Glutamatergic neuron (in vitro differentiated cells): ENCODE measurements at places on chromosomes 7 and 10.
A peak's percentile ranks its signal among the peaks of the same experiment; 100 is the strongest.

DNA sequence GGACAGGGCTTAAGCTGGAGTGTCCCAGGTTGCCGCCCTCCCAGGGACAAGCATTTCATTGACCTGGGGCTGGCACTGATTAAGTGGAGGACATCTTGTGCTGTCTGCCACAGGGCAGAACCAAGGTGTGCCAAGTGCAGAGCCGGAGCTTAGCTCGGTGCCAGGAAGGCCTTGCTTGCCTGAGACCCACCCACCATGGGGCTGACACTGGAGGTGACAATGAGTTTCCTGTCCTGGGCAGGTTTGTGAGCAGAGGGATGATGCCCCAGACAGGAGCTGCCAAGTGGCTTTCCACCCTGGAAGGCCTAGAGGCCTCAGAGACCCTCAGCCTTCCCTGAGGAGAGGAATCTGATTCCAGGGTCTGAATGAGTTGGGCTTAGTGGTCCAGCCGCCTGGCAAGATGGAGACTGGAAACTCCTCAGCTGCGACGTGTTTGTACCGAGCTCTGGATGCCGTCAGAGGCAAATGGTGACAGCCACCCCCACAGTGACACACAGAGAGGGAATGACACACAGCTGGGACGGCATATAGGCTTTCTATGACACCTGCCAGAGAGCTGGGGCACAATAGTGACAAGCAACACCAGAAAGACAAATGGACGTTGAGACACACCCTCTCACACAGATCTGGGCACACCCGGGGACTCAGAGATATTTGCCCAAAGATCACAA, 2.6 kb downstream of the ADCYAP1R1 start:
- DNase-seq, result no peak

DNA sequence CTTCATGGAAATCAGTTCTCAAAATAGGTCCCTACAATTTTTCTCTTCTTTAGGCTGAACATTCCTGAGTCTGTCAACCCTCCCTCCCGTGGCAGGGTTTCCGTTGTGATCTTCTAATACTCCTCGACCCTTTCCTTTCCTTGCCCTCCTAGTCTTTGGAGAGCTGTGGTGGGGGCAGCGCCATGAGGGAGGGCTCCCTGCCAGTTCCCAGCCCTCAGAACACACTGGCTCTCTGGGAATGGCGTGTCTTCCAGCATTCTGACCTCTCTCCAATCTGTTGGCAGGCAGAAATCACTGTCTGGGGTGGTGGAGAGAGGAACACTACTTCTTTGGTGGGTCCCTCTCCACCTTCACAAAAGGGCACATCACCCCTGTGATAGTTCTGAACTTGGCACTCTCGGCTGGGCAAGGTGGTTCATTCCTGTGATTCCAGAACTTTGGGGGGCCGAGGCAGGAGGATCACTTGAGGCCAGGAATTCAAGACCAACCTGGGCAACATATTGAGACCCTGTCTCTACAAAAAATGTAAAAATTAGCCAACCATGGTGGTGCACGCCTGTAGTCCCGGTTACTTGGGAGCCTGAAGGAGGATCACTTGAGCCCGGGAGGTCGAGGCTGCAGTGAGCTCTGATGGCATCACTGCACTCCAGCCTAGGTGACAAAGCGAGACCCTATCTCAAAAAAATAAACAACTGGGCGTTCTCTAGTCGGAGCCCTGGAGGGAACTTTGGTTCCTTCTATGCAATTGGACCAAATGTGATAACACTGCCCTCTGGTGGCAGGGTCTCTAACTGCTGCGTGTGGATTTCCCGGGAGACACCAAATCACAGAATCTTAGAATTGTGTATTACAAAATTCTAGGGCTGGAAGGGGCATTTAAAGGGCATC, 13.1 kb upstream of the ARPC1A start:
- peak; percentile 76 for DNase-seq

DNA sequence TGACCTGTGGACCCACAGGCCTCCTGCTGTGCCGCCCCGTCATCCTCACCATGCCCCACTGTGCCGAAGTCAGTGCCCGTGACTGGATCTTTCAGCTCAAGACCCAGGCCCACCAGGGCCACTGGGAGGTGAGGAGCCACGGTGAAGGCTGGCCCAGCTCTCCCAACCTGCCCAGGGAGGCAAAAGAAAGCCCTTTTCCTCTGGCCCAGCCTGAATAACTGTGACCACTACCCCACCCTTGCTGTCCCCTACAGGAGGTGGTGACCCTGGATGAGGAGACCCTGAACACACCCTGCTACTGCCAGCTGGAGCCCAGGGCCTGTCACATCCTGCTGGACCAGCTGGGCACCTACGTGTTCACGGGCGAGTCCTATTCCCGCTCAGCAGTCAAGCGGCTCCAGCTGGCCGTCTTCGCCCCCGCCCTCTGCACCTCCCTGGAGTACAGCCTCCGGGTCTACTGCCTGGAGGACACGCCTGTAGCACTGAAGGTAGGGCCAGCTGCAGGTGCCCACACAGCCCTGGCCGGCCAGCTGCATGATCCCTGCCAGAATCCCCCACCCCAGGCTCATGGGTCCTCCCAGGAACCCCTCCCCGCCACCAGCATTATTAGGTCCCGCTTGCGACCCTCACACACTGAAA, 25.5 kb upstream of the SLC29A3 start:
- no peak for DNase-seq

DNA sequence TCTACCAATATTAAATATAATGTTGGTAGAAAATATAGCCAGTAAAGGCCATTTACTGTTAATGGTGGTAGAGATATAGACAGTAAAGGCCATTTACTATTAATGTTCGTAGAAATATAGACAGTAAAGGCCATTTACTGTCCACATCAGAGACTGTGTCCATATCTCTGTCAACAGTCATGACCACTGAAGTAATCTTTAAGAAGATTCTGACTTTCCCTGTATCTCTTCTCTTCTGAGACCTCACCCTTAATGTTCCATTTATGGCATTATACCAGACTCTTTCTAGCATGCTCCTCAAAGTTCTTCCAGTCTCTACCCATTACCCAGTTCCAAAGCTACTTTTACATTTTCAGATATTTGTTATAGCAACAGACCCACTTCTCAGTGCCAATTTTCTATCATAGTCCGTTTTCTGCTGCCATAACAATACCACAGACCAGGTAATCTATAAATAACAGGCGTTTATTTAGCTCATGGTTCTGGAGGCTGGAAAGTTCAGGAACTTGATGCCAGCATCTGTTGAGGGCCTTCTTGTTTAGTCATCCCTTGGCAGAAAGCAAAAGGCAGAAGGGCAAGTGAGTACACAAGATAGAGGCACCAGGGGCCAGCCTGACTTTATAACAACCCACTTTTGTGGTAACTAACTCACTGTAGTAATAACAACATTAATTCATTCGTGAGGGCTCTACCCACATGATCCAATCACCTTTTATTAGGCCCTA, 7.9 kb upstream of the NUDCD3 start:
- no peak for DNase-seq

GRCh38 chr10:6065835-6066234, 3.7 kb upstream of the IL2RA start:
- DNase-seq, result no peak
